Activated naive CD8-positive, alpha-beta T cell treated with anti-CD3 and anti-CD28 coated beads for 36 hours (primary cell): ENCODE measurements at places on chromosomes 1 and 21. TPM values are rescaled to one million over a fixed set of nuclear protein-coding genes. Genes with fewer than 3 reads are reported as not detected.

SLAMF9 gene
- total RNA-seq, result not detected

MIXL1 gene
- total RNA-seq, result not detected

FMO5 gene
- total RNA-seq, result 0.31 TPM

OR2L2 gene
- total RNA-seq, result 0.06 TPM

OLFML2B gene
- not detected for total RNA-seq

DMBX1 gene
- total RNA-seq, result not detected
